GM12891 (cell line): ENCODE measurements at places on chromosomes 7 and 10.

DNA sequence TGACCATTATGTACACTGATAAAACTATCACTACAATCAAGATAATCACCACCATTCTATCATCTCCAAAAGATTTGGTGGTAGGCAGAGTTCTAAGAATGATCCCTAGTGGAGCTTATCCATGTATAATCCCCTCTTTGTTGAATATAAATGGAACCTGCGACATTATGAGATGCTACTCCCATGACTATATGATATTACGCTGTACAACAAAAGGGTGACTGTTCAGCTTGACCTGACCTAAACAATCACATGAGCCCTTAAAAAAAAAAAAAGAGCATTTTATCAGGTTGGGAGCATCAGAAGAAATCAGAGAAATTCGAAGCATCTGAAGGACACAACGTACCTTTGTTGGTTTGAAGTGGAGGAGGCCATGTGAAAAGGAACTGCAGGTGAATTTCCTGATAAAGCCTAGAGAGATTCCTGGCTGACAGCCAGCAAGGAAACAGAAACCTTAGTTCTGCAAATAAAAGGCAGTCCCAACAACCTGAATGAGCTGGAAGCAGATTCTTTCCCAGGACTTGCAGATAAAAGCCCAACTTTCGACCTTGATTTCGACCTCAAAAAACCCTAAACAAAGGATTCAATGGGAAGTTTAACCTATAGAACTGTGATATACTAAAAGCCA, 270.7 kb downstream of the ADRA2A start:
- no peak for DNase-seq

GRCh38 chr10:31071232-31072005, 39.8 kb upstream of the ZNF438 start:
- DNase-seq: no peak

GRCh38 chr7:1284743-1285458, 52.2 kb downstream of the UNCX start:
- DNase-seq: no peak

GRCh38 chr7:133948588-133948987, 178.6 kb upstream of the LRGUK start:
- DNase-seq: no peak

GRCh38 chr10:125221716-125222115, 61.4 kb upstream of the CTBP2 start:
- DNase-seq: no peak

- no peak for DNase-seq
Measured at GRCh38 chr7:148684289-148684830, 14.3 kb upstream of the CUL1 start.

DNA sequence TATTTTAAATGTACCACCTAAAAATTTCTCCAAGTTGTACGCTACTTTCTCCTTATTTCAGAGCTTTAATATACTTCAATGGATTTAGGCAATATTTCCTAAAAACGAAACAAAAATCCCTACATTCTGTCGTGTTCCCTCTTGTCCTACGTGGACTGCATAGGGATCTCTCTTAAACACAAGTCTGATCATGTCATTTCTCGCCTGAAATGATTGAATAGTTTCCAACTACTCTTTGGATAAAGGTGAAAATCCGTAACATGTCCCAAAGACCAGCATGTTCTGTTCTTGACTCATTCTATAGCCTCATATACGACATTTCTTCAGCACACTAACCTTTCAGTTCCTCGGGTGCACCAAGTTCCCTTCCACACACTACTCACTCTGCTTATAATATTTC, 17.7 kb upstream of the TPK1 start:
- no peak for DNase-seq

GRCh38 chr10:103843045-103843444, 12.3 kb downstream of the SH3PXD2A start:
- DNase-seq: no peak
